ENCODE measurements at places on chromosomes 2 and 18. TPM values are rescaled to one million over a fixed set of nuclear protein-coding genes. Genes with fewer than 3 reads are reported as not detected.

GRCh38 chr2:17540093-17540812, at the start of gene VSNL1:
Gene VSNL1, plus strand, starts transcription at chr2:17540696. Its CDS starts 51,379 bp downstream, at chr2:17592075.
- H3K27me3 ChIP-seq = peaks cover 2% of the 10 kb centered on the region
- peak within 1 kb of the TSS; percentile 63 for H3K27ac ChIP-seq
- peak; percentile 93 for DNase-seq
- peaks cover 5% of the 10 kb centered on the region for H3K4me1 ChIP-seq
- no peaks in the 10 kb centered on the region for H3K36me3 ChIP-seq

DNA sequence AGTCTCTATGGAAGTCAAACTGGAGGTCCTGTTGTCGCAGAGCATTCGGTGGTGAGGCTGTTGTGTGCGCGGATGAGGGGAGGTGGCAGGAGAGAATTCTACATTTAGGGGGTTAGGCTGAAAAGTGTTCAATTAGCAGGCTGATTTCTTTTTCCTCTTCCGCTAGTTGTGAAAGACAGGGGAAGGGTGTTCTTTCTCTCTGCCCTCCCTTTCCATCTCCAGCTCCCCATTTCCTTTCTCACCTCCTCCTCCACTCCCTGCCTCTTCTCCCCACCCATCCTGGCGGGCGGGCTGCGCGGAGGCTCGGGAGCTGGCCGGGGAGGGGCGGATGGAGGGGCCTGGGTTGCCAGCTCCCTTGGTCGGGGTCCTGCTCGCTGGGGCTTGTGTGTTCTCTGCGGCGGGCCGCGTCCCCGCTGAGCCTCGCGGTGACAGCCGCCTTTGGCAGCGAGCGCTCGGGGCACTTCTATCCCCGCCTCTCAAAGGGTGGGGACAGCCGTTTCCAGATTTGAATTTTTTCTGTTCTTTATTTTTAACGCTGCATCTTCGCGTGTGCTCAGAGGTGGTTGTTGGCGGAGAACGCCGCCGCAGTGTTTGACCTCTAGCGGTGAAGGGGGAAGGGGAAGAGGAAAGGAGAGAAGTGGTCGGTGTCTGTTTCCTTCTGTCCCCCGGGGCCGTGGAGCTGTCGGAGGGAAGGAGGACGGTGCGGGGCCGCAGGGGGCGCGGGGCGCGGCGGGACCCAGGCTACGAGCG, 3.6 kb downstream of the SOX11 start:
- no peaks in the 10 kb centered on the region for H3K4me1 ChIP-seq
- H3K4me3 ChIP-seq = peak overlapping the region; percentile 84
- H3K27ac ChIP-seq = peak overlapping the region; percentile 57
- no peaks in the 10 kb centered on the region for H3K36me3 ChIP-seq

RGPD4 gene
- not detected for total RNA-seq

GALNT13 gene
- total RNA-seq = 0.17 TPM

CIB4 gene
- total RNA-seq = not detected

DNER gene
- 0.26 TPM for total RNA-seq

STON1 gene
- total RNA-seq = 12.1 TPM

GRCh38 chr2:129379411-129379810, 600.1 kb upstream of the RAB6C start:
- H3K27ac ChIP-seq = no peak overlapping the region
- H3K27me3 ChIP-seq = no peaks in the 10 kb centered on the region
- no peaks in the 10 kb centered on the region for H3K4me1 ChIP-seq
- no peak for DNase-seq

DNA sequence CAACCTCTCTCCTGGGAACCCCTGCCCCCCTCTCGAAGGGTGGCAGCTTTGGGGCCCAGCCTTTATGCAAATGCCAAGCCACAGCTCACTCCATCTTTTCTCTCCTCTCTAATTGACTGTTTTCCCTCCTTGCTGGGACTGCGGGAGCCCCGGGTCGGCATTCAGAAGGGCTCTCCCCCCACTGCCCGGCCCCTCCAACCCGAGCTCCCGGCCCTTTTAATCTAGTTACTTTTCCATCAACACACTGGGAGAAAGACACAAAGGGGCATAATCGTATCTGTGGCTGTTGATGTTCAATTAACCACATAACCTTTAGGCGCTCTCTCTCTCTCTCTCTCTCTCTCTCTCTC, 95.4 kb downstream of the INHBB start:
- no peak for DNase-seq
- peaks cover 46% of the 10 kb centered on the region for H3K27me3 ChIP-seq
- no peaks in the 10 kb centered on the region for H3K36me3 ChIP-seq
- H3K27ac ChIP-seq = no peak overlapping the region
- H3K4me1 ChIP-seq = no peaks in the 10 kb centered on the region
- no peak overlapping the region for H3K4me3 ChIP-seq

DNA sequence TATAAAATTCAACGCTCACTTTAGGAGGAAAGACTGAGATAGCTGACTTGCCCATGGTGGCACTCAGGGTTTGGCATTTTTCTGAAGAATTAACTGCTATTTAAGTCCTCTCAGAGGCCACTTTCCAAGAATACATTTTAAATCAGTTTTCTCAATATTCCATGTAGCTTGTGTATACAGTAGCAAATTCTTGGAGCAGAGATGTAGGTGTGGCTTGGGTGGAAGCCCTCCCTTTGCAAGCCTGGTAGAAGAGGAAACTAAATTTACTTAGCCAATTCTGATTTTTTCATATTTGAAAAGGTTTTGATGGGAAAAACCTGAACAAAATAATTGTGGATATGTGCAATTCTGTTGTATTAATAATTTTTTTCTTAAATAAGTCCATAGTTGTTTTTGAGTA, 14.0 kb upstream of the ITGAV start:
- no peak overlapping the region for H3K4me3 ChIP-seq
- H3K4me1 ChIP-seq = peaks cover 2% of the 10 kb centered on the region
- peak; percentile 44 for DNase-seq
- H3K36me3 ChIP-seq = no peaks in the 10 kb centered on the region

DNA sequence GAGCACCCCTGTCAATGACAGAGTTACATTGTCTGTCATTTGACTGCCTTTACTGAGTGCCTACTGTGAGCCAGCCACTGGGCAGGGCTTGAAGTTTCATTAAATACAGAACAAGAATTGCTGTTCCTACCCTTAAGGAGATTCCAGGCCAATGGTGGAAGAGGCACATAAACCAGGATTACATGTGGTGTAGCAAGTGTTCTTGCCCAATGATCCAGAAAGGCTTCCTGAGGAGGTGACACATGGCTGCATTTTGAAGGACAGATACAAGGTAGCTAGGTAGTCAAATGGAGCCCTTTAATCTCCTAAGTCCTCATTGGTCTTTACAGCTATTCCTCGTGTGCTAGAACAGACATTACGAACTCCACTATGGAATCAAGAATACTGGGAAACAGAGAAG, 312.7 kb downstream of the ETAA1 start:
- H3K4me1 ChIP-seq = no peaks in the 10 kb centered on the region
- DNase-seq = no peak
- H3K27ac ChIP-seq = no peak overlapping the region
- H3K36me3 ChIP-seq = no peaks in the 10 kb centered on the region

Measured in fibroblast of lung (primary cell).